ENCODE measurements at places on chromosomes 3 and 15.

- DNase-seq, result no peak
Observed at GRCh38 chr3:179663093-179663492, 10.3 kb downstream of the USP13 start.

- DNase-seq, result no peak
Observed at GRCh38 chr15:34780725-34781124, 14.6 kb downstream of the ACTC1 start.

DNA sequence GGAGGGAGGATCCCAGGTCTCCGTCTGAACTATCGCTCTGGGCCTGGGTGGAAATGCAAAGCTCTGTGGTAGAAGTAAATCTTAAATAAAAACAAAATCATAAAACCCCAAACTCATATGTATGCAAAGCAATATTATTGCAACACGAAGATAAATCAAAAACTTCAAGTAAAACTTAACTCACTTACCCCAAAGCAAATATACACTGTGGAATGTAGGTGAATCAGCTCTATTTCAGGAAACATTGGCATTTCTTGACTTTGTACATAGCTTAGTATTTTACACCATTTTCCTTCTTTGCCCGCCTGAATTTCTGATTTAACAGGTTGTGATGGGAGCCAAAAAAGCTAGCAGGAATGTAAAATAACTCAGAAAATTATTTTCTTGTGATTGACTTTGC lies 126.2 kb downstream of the TPRG1 start:
- DNase-seq, result no peak

GRCh38 chr15:74294010-74294409 lies 57.9 kb downstream of the CCDC33 start:
- no peak for DNase-seq

- no peak for DNase-seq
Observed at GRCh38 chr3:4218456-4219226, 84.5 kb upstream of the SETMAR start.

- DNase-seq, result no peak
Observed at GRCh38 chr3:104388619-104389018, 978.1 kb upstream of the ALCAM start.

DNA sequence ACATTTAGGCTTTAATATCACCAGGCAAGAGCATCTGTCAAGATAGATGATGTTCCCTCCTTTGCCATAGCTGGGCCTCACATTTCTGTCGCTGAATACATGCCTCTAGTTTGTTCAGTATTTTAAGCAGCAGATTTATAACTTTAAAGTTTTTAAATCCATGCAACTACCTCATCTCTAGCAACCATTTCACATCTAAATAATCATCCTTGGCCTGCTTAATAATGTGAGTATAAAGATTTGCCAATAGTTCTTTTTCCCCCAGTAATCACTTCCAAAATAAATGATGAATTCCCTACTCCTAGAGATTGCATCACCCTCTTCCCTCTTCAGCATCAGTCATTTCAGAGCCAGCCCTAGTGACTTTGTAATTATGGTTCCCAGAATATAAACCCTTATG lies 36.2 kb upstream of the FILIP1L start:
- no peak for DNase-seq

DNA sequence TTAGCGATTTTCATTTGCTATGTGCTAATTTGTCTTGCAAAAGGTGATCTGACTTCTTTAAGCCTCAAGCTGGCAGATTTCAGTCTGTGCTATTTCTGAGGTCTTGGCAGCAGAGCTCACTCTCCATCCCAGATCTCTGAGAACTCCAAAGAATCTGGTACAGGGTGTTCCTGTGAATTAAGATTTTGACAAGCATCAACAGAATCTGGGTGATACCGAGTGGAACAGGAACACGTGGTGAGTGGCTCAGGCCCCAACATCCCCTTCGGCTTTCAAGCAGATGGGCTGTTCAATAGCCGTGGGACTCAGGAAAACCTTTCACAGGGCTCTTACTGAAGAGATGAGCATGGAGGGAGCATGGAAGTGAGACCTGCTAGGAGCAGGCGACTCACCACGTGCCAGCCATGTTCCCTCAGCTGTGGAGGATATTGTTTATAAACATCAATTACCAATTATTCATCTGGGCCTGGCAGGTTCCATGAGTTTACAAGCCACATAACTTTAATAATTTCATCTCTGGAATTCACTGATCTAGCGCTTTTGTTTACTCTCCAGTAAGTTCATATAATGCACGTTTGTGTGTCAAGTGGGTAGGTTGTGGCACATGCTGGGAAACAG lies 103.4 kb upstream of the SELENOK start:
- DNase-seq, result no peak

DNA sequence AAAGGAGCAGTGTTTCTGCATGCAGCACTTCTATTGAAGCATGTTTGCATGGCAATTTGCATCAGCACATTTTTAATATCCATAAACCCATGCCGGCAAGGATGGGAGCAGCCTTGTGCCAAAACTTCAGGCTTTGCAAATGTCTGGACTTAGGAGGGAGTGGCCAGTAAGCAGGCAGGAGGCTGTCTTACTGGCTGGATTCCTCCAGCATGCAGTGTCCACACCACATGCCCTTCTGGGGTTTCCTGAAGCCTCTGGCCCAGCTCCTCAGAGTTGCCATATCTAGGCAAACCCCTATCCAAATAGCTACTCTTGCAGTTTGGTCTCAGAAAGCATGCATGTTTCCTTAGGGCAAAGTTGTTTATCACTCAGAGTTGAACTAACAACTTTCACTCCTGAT lies 139.1 kb upstream of the MRPS22 start:
- no peak for DNase-seq

DNA sequence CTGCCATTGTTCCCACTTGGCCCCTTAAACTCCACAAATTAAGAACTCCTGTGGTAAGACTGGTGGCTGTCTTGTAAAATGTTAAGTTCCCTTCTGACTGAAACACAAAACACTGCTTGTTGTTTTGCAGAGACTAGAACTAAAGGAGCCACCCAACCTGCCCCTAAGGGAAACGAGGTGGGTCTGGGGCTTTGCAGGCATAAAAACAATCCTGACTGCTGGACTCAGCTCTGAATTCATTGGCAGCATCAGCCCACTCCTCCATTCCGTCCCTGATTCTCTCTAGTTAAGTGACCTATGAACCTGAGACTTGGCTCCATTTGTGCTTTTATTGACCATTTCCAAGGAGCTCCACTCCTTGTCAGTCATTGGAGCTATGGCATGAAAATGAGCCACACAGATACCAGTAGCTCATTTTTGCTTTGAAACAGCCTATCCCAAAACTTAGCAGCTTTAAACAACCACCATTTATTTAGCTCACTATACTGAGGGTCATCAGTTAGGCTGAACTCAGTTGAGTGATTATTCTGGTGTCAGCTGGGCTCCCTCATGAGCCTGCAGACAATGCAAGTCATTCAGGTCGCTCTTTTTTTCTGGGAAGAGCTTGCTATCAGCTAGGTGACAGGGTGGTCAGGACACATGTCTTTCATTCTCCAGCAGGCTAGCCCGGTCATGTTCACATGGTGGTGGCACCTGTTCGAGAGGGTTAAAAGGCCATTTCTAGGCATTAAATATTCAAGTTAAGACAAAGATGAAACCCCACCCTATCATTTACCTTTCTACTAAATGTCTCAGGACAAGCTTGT lies 175.1 kb upstream of the CTNNB1 start:
- DNase-seq, result no peak

DNA sequence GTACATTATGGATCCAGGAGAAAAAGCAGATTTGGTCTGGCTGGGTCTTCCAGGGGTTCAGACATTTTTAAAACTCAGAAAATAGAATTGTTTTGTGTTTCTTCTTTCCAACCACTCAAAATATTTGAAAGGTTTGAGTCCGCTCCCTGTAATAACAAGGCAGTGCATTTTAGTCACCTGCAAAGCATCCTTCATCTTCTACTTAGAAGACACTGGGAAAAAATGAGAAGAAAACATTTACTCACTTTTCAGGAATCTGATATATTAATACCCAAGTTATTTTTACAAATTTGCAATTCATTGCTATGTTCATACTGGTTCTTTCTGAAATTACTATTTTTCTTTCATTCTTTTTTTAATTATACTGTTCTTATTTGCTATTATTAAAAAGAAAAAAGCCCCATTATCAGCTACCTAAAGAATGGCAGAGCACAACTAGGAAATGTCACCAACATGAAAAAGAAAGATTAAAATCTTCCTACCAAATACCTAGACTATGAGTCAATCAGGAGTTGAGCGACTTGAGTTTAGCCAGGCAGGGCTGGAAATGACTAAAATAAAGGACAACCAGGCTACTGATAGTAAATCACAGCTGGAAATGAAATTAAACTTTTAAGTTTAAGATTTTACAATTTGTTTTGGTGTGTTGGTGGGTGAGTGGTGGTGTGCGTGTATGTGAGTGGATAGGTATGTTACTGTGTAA lies 280.3 kb upstream of the THBS1 start:
- no peak for DNase-seq

DNA sequence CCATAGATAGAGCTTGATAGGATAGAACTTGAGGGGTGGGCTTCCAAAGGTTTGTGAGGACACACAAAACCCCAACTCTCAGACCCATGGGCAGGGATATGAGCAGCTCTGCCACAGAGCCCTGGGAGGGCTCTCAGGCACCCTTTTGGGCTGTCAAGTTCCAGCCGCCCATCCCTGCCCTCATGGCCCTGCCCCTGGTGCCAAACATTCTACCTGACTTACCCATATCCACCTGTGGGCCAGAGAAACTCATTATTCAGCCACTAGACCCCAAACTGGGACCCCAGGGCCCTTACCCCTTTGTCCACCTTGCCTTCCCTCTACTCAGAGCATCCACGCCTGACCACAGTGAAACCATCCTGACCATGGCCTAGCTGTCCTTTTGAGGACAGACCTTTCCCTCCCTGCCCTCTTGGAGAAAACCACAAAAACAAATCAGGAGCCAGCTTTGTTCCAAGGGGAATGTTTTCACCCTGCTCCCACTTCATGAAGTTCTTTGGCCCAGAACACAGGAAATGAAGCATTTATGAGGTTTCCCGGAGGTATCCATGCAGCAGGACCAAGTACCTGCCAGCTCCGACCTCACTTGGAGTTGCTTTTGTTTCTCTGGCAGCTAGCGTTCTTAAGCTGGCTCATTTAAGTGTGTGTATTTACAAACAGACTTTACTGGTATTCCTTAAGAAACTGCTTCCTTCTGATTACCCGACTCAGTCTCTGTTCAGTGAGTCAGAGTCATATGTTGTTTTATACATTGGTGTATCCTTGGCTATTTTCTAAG lies 34.2 kb upstream of the GALNT15 start:
- no peak for DNase-seq

DNA sequence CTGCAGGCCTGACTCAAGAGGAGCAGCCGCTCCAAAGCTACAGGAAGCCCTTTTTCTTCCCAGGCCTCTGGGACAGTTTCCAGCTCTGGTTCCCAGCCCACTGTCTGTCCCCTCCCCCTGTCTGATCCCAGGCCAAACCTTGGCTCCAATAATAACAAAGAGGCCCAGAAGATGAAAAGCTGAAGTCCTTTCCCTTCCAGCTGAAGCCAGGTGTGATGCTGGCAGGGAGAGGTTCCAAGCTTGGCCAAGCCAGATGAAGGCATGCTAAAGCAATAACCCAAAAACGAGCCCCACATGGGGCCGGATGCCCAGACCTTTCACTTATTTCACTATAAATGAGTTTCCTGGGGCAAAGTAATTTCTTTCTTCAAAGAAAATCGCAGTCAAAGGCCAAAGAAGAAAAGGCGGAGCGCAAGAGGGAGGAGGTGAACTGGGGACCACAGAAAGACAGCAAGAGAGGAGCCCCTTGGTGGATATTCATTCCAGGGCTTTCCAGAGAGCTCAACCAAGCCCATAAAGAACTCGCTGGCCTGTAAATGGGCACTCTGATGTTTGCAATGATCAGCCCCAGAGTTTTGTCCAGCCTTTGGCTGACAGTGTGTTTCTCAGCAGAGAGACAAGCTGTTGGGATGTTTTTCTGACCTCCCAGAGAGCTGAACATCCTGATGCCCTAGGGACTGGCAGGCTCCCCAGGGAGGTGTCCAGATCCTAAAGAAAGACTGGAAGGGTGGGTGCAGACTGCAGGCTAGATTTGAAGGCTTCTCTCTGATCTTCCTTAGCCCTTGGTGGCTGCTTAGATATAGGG lies 157.6 kb downstream of the UACA start:
- DNase-seq, result peak; percentile 34

- DNase-seq, result no peak
Observed at GRCh38 chr3:24067483-24067882, 122.4 kb downstream of the NR1D2 start.

GRCh38 chr3:49805367-49805782 lies 2.3 kb downstream of the INKA1 start:
- DNase-seq, result no peak

GRCh38 chr15:26049900-26050657 lies 187.0 kb upstream of the ATP10A start:
- no peak for DNase-seq

GRCh38 chr3:134376786-134377426 lies 2.7 kb upstream of the AMOTL2 start:
- no peak for DNase-seq

DNA sequence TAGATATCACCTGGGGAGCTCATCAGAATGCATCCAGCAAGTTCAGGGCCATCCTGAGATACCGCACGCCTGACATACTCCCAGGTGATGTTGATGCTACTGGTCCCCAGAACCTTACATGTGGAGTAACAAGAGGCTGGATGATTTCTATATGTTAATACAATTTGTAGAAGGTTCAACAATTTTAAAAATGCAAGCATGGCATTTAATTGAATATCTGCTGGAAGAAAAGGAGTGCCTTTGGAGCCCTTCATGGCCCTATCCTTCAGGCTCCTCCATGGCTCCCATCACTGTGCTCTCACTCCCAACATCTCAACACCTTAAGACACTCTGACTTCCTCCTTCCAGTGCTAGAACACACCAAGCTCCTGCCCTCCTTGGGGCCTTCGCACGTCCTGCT lies 36.6 kb downstream of the LMCD1 start:
- DNase-seq, result no peak

DNA sequence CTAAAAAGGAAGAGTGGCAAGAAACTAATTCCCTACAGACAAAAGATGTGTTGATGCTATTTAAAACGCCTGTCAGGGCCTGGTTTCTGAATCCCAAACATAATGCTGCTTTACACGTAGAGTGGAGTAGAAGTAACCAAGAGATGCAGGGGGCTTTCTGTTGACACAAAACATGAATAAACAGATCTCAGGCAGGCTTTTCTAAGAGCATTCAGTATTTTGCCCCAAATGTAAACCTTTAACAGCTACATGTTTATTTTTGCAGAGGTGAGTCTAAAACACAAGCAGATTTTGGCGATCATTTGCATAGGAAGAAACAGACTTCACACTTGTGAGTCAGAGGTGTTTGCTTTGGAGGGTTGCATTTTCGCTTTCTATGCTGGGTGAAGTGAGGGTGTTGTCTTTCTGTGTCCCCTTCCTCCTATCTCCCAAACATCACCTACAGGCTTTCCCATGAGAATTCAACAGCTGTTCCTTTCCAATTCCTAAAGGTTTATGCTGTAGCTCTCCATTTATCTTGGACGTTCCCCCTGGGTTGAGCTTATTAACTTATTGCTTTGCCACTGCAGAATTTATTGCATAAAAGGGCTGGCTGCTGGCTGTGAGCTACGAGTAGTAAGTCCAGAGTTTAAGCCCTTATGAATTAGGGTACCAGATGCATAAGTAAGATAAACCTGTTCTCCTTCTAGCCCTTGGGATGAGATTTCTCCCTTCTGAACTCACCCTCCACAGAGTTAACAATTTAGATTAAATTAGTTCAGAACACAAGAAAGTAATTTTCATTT lies 156.7 kb downstream of the DIPK2A start:
- DNase-seq, result no peak

- no peak for DNase-seq
Observed at GRCh38 chr3:35616346-35616745, 23.0 kb upstream of the ARPP21 start.

- no peak for DNase-seq
Observed at GRCh38 chr3:99175276-99175812, 273.8 kb upstream of the DCBLD2 start.
